ENCODE measurements at places on chromosomes 4 and X.

GRCh38 chr4:153785910-153786721 is 2.8 kb downstream of the SFRP2 start:
- DNase-seq = no peak

- DNase-seq = no peak
Observed at GRCh38 chrX:44330227-44330626, 13.2 kb downstream of the EFHC2 start.

- no peak for DNase-seq
Observed at GRCh38 chr4:8645753-8646124, 53.2 kb downstream of the CPZ start.

DNA sequence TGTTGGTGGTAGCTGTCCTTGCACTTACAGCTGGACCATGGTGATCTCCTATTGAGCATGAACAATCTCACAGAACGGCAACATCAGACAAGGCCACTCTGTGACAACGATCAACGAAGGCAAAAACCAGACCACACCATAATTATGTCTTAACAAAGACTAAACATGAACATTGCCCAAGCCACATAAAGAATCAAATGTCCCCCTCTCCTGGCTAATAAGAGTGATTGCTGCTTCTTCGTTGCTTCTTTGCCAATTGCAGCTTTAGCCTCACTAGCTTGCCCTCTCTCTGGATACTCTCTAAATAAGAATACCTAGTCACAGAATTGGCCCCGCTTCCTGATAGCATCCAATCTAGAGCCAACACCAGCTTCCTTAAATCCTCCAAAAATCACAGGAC is 41.5 kb upstream of the PGRMC1 start:
- DNase-seq = no peak
